Activated CD8-positive, alpha-beta memory T cell treated with anti-CD3 and anti-CD28 coated beads for 24 hours (primary cell): ENCODE measurements at places on chromosomes 4 and X.
A peak's percentile ranks its signal among the peaks of the same experiment; 100 is the strongest.

DNA sequence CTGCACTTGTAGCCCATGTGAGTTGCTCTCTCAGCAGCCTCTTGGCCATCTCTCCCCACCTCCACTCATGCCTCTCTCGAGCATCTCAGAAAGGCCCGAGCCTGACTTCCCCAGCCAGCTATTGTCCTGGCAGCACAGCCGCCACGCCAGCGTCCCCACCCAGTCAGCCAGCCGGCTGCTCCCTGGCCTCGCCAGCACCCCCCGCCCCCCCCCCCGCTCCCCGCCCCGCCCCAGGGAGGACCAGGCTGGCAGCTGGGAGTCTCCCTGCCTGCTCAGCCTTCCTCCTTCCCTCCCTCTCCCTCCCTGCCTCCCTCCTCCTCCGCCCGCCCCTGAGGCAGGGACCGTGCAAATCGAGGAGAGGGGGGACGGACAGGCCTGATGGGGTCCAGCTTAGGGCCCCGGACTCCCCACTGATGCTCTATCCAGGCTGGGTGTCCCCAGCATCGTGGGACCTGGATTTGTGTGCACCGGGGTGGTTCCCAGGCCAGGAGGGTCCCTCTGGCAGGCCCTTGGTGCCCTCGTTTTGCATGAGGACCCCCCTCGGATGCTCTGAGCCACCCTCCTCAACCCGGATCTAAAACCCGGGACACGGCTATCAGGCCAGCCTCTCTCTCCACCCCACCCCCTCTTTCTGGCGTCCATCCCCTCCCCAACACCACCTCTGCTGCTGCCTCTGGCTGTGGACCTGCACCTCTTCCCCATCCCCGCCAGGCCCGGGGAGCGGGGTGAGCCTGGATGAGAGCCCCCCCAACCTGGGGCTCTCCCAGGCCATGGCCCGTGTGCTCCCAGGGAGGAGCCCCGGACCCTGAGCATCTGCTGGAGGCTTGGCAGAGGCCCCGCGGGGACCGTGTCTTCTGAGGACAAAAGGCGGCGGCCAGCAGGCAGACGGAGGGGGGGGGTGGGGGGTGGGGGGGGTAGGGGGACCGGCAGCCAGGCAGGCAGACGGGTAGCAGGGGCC, at the start of gene GPR173:
Gene GPR173, plus strand, starts transcription at position 621 of the 958 bp plus-strand sequence. CDS start 27,833 bp downstream, outside the sequence.
- DNase-seq: no peak

DNA sequence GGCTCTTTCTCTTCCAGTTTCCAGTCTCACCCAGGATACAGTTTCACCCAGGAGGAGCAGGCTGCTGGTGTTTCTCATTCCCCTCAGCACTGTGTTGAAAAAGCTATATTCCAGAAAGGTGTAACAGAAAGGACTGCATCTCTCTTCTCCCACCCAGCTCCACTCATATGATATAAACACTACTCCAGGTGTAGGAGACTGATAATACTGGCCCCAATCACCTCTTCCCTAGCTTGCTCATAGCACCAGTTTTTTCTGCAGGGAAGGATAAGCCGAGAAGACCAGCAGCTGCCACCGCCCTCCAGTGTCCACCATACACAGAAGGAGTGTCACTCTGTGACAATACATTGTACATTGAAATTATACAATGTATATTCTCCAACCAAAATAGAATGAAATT, 105.5 kb upstream of the STK26 start:
- no peak for DNase-seq

GRCh38 chr4:48554606-48555005, 64.6 kb downstream of the ZAR1 start:
- DNase-seq: no peak

- no peak for DNase-seq
Observed at GRCh38 chrX:111850975-111851374, 25.0 kb upstream of the TRPC5OS start.

- no peak for DNase-seq
Observed at GRCh38 chr4:160091631-160092030, 988.8 kb downstream of the RAPGEF2 start.

DNA sequence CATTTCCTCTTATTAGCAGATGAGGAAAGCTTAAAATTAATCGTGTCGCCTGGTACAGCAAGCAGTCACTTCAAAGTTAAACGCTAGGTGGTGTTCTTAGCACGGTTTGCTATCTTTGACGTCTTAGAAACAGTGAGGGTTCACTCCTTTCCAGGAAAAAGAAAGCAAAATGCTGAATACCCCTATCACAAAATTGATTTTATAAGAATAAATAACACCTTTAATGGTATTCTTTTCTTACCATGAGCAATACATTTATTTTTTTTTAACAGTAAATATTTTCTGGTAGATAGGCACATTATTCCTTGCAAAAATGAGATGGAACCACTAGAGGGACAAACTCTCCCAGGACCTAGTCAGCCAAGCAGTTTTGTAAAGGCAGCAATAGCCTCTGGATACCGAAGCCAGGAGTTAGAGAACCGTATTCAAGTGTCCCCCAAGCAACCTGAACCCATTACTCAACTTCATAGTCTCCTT, 153.9 kb downstream of the KDR start:
- no peak for DNase-seq

- DNase-seq: peak; percentile 81
Observed at GRCh38 chrX:12984603-12985319, 9.9 kb downstream of the TMSB4X start.

DNA sequence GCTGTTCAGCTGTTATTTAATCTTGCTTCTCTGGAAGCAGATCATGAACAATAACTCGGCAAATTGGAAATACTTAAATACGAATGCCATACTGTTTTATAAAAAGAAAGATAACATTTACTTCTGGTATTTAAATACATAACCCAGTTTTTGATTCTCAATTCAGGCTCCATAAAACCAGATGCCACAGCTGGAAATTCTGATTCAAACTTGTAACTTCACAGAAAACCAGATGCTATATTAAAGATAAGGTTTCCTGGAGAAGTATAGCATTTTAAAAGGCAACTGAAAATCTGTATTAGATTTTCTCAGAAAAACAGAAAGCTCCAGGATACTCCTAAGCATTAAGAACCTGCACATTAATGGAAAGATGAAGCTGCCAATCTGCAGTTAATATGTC, 40.2 kb downstream of the STX18 start:
- DNase-seq: no peak

GRCh38 chr4:118816538-118817177, 19.3 kb downstream of the SEC24D start:
- no peak for DNase-seq

GRCh38 chr4:186723292-186724057, at the start of gene FAT1:
FAT1 (minus strand) TSS chr4:186723856; CDS start chr4:186709827, 14,029 bp downstream.
- no peak for DNase-seq

GRCh38 chr4:57151481-57151880, 41.3 kb upstream of the IGFBP7 start:
- DNase-seq: no peak

DNA sequence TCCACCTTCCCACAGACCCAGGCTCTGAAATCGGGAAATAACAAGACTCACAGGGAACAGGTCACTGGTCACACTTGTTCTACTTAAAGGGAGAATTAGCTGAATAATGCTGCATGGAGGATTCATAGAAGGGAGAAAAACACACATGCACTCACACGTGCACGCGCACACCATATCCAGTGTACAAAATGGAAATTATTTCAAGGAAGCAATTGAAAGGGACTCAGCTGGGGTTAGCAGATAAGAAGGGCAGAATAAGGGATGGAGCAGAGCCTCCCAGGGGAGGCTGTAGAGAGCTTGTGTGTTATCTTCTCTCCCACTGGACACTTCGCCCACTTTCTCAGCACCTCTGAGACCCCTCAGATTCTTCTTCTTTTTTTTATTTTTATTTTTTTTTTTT, 10.3 kb downstream of the GABRQ start:
- no peak for DNase-seq

DNA sequence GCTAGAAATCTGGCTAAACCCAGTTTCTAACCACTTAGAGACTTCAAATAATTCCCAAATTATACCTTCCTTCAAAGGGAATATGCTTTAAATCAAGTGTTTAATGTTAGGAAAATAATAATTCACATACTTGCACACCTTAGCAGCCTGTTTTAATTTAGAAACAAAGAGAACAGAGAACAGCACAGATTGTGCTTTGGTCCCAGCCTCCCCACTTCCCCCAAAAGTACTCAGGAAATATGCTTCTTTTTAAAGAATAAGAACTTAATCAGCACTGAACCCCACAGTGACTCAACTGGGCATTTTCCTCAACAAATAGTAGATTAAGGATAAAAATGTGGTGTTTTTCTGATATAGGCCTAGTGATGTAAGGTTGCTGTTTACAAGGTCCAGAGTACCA, 295.8 kb downstream of the GBA3 start:
- no peak for DNase-seq

GRCh38 chr4:81404294-81404693, 67.4 kb downstream of the RASGEF1B start:
- no peak for DNase-seq

GRCh38 chr4:143384381-143384994, 47.8 kb downstream of the GAB1 start:
- no peak for DNase-seq

GRCh38 chr4:161577579-161578301, 586.1 kb downstream of the FSTL5 start:
- no peak for DNase-seq

GRCh38 chrX:1108501-1109445, 103.7 kb downstream of the CRLF2 start:
- DNase-seq: no peak

GRCh38 chr4:2436301-2436700, 17.5 kb downstream of the CFAP99 start:
- no peak for DNase-seq

DNA sequence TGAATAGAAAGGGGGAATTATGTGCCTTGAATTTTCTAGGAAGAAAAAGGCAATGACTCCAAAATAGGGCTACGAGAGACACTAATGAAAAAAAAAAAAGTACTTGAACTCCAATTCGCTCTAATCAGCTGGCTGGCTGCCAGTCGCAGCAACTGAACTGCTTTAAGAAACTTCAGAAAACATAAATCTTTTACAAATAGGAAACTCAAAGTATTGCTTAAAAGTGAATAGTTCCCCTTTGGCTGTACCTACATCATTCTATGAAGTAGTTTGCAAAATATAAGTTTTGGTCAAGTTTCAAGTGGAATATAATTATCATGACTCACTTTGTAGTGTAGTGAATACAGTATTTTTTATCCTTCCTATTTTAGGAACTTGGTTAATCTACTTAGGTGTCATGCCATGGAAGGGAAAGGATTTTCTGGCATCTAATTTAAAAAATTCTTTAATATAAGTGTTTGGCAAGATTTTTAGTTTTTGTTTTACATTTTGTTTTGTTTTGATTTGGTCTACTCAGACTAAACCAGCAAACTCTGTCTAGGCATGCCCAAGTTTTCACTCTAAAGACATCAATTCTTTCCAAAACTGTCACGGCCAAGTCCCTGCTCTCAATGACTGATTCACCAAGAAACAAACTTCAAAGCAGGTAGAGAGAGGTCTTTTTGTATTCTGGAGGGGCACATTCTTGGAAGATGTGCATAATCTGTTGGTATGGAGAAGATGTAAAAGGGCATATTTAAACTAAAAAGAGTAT, 382.4 kb upstream of the GALNT7 start:
- no peak for DNase-seq

DNA sequence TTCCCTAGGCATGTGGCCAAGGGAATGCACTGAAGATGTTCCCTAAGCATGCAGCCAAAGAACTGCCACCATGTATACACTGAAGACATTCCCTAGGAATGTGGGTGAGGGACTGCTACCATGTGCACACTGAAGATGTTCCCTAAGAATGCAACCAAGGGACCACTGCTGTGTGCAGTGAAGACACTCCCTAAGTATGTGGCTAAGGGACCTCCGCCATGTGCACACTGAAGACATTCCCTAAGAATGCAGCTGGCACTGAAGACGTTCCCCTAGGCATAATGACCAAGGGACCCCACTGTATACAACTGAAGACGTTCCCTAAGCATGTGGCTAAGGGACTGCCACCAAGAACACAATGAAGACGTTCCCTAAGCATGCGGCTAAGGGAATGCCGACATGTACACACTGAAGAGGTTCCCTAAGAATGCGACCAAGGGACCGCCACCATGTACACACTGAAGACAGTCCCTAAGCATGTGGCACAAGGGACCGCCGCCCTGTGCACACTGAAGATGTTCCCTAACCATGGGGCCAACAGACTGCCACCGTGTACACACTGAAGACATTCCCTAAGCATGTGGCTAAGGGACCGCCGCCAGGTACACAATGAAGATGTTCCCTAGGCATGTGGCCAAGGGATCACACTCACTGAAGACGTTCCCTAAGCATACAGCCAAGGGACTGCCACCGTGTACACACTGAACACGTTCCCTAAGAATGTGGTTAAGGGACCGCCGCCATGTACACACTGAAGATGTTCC, 25.6 kb downstream of the DHRSX start:
- DNase-seq: no peak

DNA sequence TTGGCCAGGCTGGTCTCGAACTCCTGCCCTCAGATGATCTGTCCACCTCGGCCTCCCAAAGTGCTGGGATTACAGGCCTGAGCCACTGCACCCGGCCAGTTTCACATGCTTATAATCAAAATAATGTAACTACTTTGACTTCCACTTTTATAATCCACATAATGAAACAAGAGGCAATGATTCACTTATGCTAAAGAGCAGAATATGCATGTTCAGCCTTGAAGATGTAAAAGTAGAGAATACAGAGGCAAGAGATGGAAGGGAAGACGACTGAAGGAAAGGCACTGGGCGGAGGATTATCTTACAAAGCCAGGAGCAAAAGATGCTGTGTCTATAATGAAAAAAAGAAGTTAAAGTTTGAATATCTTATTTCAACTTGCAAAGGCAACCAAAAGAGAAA, 13.3 kb upstream of the ZNF518B start:
- no peak for DNase-seq

- no peak for DNase-seq
Observed at GRCh38 chrX:44784241-44784640, 59.6 kb upstream of the DUSP21 start.

GRCh38 chr4:960140-960635, 13.2 kb downstream of the DGKQ start:
- DNase-seq: no peak

DNA sequence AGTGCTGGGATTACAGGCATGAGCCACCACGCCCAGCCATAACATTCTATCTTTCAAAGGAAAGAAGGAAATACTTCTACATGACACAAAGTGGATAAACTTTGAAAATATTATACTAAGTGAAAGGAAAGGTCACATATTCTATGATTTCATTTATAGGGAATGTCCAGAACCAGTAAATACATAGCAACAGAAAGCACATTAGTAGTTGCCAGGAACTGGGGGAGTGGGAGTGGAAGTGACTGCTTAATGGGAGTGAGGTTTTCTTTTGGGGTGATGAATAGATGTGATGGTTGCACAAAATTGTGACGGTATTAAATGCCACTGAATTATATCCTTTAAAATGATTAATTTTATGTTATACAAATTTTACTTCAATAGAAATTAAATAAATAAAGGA, 95.7 kb upstream of the IL15 start:
- DNase-seq: no peak

GRCh38 chr4:105946771-105947170, 51.5 kb downstream of the NPNT start:
- no peak for DNase-seq

- no peak for DNase-seq
Observed at GRCh38 chr4:32440391-32440790, 1720.2 kb downstream of the PCDH7 start.

DNA sequence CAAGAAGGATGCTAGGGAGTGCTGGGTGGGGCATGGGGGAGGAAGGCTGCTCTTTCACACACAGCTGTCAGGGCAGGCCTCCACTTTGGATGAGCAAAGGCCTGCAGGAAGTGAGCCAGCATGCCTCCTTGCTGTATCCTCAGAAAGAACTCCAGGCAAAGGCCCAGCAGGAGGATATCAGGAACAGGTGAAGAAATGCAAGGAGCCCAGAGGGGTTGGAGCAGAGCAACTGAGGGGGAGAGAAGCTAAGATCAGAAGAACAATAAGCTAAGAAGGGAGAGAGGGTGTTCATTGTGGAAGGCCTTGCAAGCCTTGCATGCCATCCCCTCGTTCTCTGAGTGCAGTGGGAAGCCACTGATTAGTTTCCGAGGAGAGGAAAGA, 115.1 kb downstream of the CAMK2D start:
- DNase-seq: no peak
